ENCODE measurements at places on chromosomes 6 and 20. TPM values are rescaled to one million over a fixed set of nuclear protein-coding genes. Genes with fewer than 3 reads are reported as not detected.

The BMP2 gene
- total RNA-seq, result 5.3 TPM

The EFCAB8 gene
- total RNA-seq, result 0.28 TPM

The CYP21A2 gene
- total RNA-seq, result 2.5 TPM

The WFDC2 gene
- total RNA-seq, result 57.7 TPM

The CTCFL gene
- total RNA-seq, result not detected

The HMGCLL1 gene
- total RNA-seq, result 0.14 TPM

The KIF6 gene
- total RNA-seq, result 0.46 TPM

The MAS1 gene
- total RNA-seq, result 0.29 TPM

The MATN4 gene
- total RNA-seq, result 0.56 TPM

The OXT gene
- total RNA-seq, result not detected

The TFAP2D gene
- not detected for total RNA-seq

The RPS6KA2 gene
- 43.4 TPM for total RNA-seq

The KHDRBS2 gene
- 0.14 TPM for total RNA-seq

The LY6G6D gene
- not detected for total RNA-seq

The SULF2 gene
- total RNA-seq, result 141 TPM

The WFDC12 gene
- total RNA-seq, result not detected

The FAM229B gene
- 29.6 TPM for total RNA-seq

- no peak for DNase-seq
These were observed 70.7 kb upstream of the TAB2 start for GRCh38 chr6:149246691-149247384.

DNA sequence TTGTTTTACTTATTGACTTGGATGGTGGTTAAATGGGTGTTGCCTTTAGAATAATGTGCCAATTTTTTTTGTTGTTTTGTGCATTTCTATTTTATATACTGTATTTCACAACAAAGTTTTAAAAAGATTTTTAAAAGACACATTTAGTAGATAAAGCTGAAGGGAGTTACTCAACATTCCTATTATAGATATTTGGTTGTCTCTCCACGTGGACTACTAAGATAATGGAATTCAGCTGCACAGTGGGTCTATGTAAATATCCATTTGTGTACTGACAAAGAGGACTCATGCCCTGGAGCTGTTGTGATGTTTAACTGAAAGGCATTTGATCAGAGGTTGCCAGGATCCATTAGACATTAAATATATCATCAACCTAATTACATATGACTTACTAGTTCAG lies 23.2 kb upstream of the FAM135A start:
- no peak for DNase-seq

GRCh38 chr20:31608251-31608945 lies 3.3 kb downstream of the ID1 start:
- DNase-seq, result peak; percentile 90

GRCh38 chr20:43690943-43691598 lies 24.2 kb downstream of the MYBL2 start:
- no peak for DNase-seq

- no peak for DNase-seq
These were observed 31.3 kb downstream of the RARS2 start for GRCh38 chr6:87558446-87558845.

- DNase-seq, result no peak
These were observed 11.2 kb downstream of the COL9A3 start for GRCh38 chr20:62828051-62828450.

- no peak for DNase-seq
These were observed 162.9 kb upstream of the SASH1 start for GRCh38 chr6:148179786-148180185.

GRCh38 chr20:24651171-24651975 lies 181.9 kb downstream of the SYNDIG1 start:
- DNase-seq, result peak; percentile 71

GRCh38 chr20:8678098-8678776 lies 390.6 kb upstream of the PLCB4 start:
- no peak for DNase-seq

DNA sequence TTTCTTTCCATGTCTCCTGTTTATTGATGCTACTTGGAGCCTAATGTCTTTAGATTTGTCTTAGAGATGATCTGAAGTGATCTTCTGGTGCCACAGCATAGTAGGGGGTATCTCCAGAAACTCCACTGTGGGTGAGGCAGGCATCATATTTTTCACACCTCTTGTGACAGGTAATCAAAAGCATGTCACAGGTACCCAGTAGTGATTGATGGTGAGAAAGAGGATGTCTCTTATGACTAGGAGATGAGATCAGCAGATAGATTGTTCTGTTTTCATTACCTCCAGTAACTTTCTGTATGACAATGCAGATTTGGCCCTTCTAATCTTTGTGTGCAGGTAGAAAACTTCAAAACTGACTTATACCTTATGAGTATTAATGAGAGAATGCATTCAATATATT lies 13.5 kb downstream of the NCOA7 start:
- no peak for DNase-seq

DNA sequence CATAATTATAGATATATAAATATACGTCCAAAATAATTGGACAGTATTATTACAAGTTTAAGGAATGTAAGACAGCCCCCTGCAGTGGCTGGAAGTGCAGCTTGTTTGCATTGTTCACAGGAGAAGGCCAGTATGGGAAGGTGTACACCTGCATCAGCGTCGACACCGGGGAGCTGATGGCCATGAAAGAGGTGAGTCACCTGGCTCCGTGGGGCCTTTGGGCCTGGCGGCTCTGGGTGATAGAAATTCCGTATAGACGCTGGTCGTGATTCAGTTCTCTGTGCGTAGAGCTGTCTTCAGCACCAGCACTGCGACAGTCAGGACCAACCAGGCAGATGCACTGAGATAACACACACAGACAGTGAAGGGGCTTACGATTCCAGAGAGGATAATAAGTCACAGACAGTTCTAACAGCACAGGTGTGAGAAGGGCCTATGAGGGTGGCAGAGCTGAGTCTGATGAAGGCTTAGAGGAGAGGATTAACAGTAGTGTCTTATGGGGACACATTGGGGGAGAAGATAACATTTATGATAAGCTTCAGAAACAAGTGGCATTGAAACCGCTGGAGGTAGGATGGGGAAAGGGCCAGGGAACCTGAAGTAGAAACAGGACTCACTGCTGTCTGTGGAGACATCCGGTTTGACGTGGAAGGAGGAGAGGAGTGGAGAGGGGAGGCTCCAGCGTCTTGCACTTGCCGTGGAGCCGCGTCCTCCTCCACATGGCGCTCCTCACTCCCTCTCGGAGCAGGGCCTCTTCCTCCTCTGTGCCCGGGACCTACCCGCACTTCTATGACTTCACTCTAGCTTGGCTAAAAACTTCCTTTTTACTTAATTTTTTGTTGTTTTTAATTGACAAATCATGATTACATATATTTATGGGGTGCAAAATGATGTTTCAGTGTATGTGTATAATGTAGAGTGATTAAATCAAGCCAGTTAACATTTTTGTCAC lies 116.5 kb downstream of the MAP3K4 start:
- no peak for DNase-seq

- no peak for DNase-seq
These were observed 59.0 kb downstream of the QRSL1 start for GRCh38 chr6:106688177-106688951.

DNA sequence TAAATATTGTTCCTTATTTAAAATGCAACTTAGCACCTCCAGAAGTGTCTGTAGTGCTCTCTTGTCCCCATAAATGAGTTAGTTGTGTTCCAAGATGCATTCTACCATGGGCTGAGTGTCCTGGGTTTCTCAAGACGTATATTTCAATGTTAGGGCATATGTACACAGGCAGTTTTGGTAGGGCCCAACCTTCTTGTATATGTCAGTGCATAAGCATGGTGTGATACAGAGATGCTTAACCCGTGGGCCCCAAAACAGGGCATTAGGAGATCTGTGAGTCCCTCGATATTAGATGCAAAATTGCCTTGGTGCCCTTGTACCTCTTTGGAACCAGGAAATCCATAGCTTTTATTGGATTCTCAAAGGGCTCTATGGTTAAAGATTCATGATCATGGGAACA lies 91.5 kb upstream of the HIVEP1 start:
- DNase-seq, result no peak

DNA sequence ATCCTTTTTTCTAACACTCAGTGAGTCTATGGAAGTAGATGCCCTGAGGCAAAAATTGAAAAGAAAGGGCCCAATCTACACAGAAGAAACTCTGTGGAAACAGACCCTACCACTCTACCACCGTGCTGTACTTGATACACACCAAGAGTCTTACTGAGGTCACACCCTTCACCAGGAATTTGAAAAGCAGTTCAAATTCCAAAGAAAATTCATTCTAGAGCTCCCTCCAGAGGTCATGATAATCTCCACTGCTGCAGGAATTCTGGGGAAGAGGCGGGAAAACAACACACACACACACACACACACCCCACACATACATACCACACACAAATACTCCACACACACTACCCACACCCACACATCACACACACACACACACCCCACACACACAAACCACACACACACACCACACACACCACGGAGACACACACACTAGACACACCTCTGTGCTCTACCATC lies 336.8 kb downstream of the HDGFL1 start:
- no peak for DNase-seq

- DNase-seq, result no peak
These were observed 17.3 kb downstream of the GGTLC1 start for GRCh38 chr20:23971310-23971709.

- DNase-seq, result no peak
These were observed 67.4 kb upstream of the C20orf144 start for GRCh38 chr20:33594743-33595142.

DNA sequence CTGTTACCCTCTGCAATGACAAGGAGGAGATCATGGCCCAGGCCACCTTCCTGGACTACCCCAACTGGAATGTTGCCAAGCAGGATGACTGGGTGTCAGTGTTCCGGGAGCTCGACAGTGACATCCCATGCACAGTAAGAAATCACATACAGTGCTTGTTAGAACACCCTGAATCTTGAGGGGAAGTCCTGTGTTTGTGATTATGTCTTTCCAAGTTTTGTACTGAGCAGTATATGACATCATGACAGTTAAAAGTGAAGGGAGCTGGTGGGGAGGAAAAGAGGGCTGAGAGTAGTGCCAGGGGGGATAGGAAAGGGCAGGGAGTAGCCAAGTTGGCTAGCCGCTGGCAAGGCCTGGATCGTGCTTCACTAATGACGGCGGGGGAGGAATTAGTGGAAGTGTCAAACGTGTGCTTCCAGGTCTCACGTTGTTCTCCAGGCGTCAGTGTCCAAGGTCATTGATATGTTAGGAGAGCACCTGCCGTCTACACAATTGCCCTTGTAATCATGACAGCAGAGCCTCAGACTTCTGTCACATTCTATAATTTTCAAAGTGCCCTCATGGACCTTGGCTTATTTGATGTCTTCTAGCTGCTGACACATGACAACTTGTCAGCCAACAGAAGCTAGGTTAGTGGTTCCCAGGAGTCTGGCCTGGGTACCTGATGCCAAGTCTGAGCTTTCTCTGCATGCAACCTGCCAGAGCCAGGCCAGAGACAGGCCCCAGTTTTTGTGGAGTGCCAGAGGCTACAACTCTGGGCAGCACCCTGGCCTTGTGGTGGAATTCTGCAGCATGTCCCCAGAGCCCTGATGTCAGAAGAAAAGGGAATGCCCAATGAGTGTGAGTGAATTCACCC lies 18.8 kb downstream of the CFAP61 start:
- no peak for DNase-seq

GRCh38 chr20:10658051-10658823 lies 15.6 kb downstream of the JAG1 start:
- DNase-seq, result no peak

GRCh38 chr6:105317607-105318533 lies 85.0 kb downstream of the PREP start:
- no peak for DNase-seq

DNA sequence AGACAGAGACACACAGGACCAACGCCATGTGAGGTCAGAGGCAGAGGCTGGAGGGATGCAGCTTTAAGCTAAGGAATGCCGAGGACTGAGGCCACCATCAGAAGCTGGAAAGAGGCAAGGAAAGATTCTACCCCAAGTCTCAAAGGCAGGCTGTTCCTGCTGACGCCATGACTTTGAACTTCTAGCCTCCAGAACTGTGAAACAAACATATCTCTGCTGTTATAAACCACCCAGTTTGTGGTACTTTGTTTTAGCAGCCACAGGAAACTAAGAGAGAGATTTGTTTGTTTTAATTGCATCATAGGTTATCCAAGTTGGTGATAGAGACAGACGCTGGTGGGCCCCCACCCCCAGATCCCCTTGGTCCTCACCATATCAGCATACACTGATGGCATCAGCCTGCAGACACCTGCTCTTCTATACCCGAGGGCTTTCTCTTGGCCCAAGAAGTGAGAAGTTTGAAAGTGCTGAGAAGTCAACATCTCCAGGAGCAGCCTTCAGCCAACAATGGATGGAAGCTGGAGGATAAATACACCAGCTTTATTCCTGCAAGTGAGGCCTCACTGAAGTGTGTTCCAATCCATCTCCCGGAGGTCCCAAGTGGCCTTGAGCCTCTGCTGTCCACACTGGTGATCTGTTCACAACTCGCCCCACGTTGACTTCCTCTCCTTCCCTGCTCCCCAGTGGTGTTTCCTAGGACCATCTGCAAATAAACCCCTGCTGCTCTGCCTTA lies 154.7 kb downstream of the BTBD3 start:
- DNase-seq, result no peak

DNA sequence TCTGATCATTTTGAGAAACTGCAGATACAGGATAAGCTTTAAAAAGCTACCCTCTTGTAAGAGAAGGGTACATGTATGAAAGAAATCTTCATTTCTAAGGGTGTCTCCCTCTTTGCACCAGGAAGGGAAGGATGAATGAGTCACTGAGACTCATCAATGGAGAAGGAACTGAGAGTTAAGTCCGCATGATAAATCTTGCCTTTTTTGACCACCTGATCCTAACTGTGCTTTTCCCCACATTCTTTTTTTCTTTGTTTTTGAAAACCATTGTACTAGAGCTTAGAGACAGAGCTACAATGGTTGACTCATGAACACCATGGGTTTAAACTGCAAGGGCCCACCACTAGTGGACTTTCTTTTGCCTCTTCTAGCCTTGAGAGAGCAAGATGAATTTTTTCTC lies 353.0 kb upstream of the RGS17 start:
- no peak for DNase-seq

- DNase-seq, result no peak
These were observed 10.5 kb upstream of the BMP2 start for GRCh38 chr20:6756693-6757595.

- no peak for DNase-seq
These were observed 855 bp upstream of the GFOD1 start for GRCh38 chr6:13488015-13488895.

DNA sequence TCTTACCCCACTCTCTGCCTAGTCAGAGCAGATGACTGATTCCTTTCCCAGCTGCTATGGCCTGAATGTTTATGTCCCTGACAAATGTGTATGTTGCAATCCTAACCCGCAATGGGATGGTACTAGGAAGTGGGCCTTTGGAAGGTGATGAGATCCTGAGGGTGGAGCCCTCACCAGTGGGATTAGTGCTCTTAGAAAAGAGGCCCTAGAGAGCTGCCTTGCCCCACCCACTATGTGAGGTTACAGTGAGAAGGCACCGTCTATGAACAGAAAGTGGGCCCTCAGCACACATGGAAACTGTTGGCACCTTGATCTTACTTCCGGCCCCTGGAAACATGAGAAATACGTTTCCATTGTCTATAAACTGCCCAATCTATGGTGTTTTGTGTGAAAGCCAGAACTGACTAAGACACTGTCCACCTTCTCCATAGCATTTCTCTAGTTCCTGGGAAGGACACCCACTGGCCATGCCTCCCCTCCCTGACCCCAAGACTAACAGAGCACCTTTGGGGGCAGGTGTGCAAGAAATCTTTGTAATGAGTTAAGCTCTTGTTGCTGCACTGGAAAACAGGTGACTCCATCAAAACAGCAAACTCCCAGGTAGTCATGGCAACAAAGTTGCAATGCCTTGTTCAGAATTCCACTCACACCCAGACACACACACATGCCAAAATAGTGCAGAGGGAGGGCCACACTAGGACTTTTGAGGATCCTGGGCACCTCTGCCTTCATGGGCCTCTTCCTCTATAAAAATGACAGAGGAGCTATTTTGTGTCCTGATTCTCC lies 16.2 kb downstream of the GABRR2 start:
- no peak for DNase-seq
